ENCODE measurements at places on chromosomes 6 and 20. TPM values are rescaled to one million over a fixed set of nuclear protein-coding genes. Genes with fewer than 3 reads are reported as not detected.
A peak's percentile ranks its signal among the peaks of the same experiment; 100 is the strongest.

DNA sequence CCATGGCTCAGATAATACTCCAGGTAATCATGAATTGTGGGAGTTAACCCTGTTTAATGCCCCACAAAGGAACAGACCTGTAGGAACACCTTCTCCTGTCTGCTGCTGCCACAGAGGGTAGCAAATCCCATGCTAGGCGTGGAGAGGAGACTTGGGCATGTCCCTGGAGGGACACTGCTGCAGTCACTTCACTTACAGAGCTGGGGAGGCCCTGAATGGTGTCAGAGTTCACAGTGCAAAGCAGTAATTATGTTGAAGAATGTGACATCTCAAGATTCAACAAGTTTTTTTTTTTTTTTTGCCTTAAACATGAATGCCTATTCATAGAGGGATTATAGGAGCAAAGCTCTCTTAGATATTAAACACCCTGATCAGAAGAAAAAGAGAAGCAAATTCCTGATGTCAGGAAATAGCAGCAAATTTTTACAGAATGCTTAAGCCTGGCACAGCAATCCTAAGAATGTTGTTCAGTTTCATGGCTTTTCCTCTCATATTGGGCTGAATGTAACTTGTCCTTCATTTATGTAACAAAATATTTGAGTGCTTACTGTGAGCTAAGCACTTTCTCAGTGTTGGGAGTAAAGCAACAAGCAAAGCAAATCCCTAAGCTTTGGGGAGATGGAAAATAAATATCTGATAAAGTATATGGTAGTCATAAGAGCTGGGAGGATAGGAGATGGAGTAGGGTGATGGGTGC, 45.0 kb downstream of the CARMIL1 start:
- no peak overlapping the region for H3K27ac ChIP-seq
- H3K4me1 ChIP-seq, result peaks cover 1% of the 10 kb centered on the region
- H3K36me3 ChIP-seq, result no peaks in the 10 kb centered on the region

DNA sequence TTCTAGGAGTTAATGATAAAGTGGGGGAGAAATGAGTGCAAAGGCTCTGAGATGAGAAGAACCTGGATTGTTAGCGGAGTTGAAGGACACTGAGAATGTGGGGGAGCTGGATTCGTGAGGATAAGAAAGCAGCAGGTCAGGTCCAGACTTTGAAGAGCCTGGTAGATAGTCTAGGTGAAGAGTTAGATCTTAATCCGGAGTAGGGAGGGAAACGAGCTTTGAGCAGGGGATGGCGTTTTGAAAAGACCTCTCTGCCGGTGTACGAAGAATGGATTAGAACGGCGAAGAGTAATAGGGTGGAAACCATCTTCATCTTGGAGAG, 487 bp upstream of the PHF20 start:
- no peak for DNase-seq
- H3K27ac ChIP-seq, result peak overlapping the region; percentile 85
- no peaks in the 10 kb centered on the region for H3K27me3 ChIP-seq
- no peak overlapping the region for H3K4me3 ChIP-seq

- H3K27ac ChIP-seq, result no peak overlapping the region
- H3K4me1 ChIP-seq, result peaks cover 7% of the 10 kb centered on the region
- no peaks in the 10 kb centered on the region for H3K36me3 ChIP-seq
- no peak overlapping the region for H3K4me3 ChIP-seq
- no peak for DNase-seq
These were observed 25.1 kb upstream of the NFATC2 start for GRCh38 chr20:51567622-51568021.

GRCh38 chr20:63941282-63942081, 14.7 kb downstream of the UCKL1 start:
- no peaks in the 10 kb centered on the region for H3K36me3 ChIP-seq
- no peak overlapping the region for H3K27ac ChIP-seq
- DNase-seq, result no peak

DNA sequence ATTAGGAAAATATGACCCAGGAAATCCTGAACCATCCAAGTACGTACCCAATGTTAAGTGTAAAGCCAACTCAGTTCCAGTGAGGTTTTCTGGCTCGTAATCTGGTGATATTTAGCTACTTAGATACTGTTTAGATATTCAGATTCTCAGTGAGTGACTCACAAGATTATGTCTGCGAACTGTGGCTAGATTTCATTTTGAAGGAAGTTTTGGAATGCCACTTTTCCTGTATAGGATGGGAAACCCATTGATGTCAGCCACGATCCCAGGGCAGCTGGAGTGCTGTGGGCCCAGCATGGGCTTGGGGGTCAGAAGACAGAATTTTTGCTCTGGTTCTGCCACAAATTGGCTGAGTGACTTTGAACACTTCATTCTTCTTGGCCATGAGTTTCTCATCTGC, 76.3 kb downstream of the TMEM170B start:
- no peak for DNase-seq
- H3K27ac ChIP-seq, result no peak overlapping the region
- no peak overlapping the region for H3K4me3 ChIP-seq
- peaks cover 9% of the 10 kb centered on the region for H3K4me1 ChIP-seq

DNA sequence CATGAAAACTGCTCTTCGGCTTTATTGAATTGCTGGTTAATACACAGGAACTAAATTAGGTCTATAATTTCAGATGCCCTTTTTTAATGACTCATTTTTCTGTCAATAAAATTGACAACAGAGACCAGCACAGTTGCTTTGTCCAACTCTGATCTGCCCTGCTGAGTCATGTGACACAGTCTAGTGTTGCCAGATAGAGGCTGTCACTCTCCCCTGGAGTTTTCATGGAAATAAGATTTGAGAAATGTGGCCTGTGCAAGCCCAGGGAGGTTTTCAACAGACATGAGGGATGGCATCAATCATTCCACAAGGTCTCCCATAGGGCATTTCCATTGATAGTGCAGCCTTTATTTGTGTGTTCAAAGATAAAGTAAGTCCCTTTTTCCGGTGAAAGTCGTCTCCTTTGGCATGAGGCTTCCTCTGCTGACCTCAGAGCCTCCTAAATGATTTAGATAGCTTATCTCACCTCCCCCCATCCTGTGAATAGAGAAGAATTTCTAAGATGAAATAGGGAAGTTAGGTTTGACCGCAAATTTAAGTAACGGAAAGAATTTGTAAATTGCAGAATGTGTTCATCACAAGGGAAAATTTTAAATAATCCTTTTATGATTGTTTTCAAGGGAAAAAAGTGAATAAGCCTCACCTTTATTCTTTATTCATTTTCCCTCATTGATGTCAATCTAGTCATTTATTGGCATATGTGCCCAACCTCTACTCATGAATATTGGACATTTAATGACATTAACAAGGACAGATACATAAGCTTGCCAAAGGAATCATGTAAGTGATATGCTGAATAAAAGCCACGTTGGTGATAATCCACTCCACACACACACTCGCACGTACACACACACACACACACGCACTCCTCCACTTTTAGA, 277.7 kb downstream of the ADGB start:
- no peak for DNase-seq
- H3K27me3 ChIP-seq, result no peaks in the 10 kb centered on the region
- no peak overlapping the region for H3K4me3 ChIP-seq
- no peaks in the 10 kb centered on the region for H3K36me3 ChIP-seq
- no peaks in the 10 kb centered on the region for H3K4me1 ChIP-seq

DNA sequence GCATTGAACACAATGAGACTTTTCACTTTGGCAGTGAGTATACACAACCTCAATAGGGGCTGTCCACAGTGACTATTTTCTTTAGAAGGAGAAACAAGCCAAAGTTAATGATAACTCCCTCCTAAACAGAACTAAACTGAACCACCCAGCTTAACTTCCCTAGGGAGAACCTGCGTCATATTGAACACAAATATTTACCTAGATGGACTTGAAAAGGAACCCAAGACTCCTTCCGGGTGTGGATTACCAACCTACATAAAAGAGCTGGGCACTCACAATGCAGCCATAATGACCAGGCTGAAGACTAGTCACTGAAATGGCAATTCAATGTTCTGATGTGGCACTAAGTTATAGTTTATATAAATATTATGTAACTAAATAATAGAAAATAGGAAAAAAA, 160.6 kb downstream of the IBTK start:
- no peak overlapping the region for H3K4me3 ChIP-seq
- no peaks in the 10 kb centered on the region for H3K36me3 ChIP-seq
- no peak overlapping the region for H3K27ac ChIP-seq
- DNase-seq, result no peak
- H3K4me1 ChIP-seq, result no peaks in the 10 kb centered on the region
- H3K27me3 ChIP-seq, result no peaks in the 10 kb centered on the region

DNA sequence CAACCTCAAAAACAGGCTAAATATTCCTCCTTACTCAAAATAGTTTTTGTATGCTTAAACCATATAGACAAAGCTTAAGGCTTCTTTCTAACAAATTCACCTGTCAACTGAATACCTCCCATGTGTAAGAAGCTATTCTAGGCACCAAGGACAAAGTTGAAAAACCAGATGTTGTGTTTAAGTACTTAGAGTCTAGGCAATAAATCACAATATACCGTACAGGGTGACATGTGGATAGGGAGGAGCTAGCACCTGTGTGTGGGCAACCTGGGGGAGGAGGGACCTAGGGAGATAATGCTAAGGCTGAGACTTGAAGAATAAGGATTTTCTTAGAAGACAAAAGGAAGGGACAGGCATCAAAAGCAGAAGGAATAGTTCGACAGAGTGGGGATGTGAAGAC, 123.5 kb downstream of the LMBRD1 start:
- H3K36me3 ChIP-seq, result no peaks in the 10 kb centered on the region
- no peaks in the 10 kb centered on the region for H3K27me3 ChIP-seq
- H3K4me3 ChIP-seq, result no peak overlapping the region
- no peak overlapping the region for H3K27ac ChIP-seq
- no peak for DNase-seq

- no peak overlapping the region for H3K27ac ChIP-seq
- no peak for DNase-seq
- no peaks in the 10 kb centered on the region for H3K4me1 ChIP-seq
- H3K27me3 ChIP-seq, result no peaks in the 10 kb centered on the region
These were observed 46.4 kb downstream of the SASH1 start for GRCh38 chr6:148389086-148389485.

- no peaks in the 10 kb centered on the region for H3K36me3 ChIP-seq
- H3K4me3 ChIP-seq, result no peak overlapping the region
- H3K27ac ChIP-seq, result no peak overlapping the region
- DNase-seq, result no peak
- H3K27me3 ChIP-seq, result no peaks in the 10 kb centered on the region
These were observed 130.0 kb downstream of the TSHZ2 start for GRCh38 chr20:53101992-53102760.

GRCh38 chr20:53079261-53079691, 107.1 kb downstream of the TSHZ2 start:
- H3K36me3 ChIP-seq, result no peaks in the 10 kb centered on the region
- no peak for DNase-seq
- no peak overlapping the region for H3K27ac ChIP-seq
- no peak overlapping the region for H3K4me3 ChIP-seq

DNA sequence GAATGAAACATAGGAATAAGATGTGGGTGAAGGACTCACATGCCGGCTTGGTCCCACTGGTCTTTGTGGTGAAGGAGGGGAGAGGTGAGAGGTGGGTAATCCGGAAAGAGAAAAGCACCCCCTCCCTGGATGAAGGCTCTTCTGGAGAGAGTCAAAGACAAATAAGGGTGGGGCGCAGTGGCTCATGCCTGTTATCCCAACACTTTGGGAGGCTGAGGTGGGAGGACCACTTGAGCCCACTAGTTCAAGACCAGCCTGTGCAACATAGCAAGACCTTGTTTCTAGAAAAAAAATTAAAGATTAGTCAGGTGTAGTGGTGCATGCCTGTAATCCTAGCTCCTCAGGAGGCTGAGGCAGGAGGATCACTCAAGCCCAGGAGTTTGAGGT, 3.1 kb downstream of the LTB start:
- no peaks in the 10 kb centered on the region for H3K36me3 ChIP-seq
- no peak for DNase-seq
- H3K4me1 ChIP-seq, result peaks cover 5% of the 10 kb centered on the region
- H3K27me3 ChIP-seq, result no peaks in the 10 kb centered on the region
- H3K4me3 ChIP-seq, result no peak overlapping the region
- no peak overlapping the region for H3K27ac ChIP-seq

- no peaks in the 10 kb centered on the region for H3K4me1 ChIP-seq
- H3K4me3 ChIP-seq, result no peak overlapping the region
- no peaks in the 10 kb centered on the region for H3K27me3 ChIP-seq
- no peak overlapping the region for H3K27ac ChIP-seq
- DNase-seq, result no peak
These were observed 68.3 kb downstream of the PKHD1 start for GRCh38 chr6:52019092-52019491.

- H3K27ac ChIP-seq, result no peak overlapping the region
- H3K27me3 ChIP-seq, result no peaks in the 10 kb centered on the region
- no peak overlapping the region for H3K4me3 ChIP-seq
- DNase-seq, result no peak
These were observed 189.6 kb downstream of the MYLK4 start for GRCh38 chr6:2560917-2561698.

- H3K27me3 ChIP-seq, result no peaks in the 10 kb centered on the region
- H3K4me3 ChIP-seq, result no peak overlapping the region
- no peaks in the 10 kb centered on the region for H3K36me3 ChIP-seq
- H3K27ac ChIP-seq, result no peak overlapping the region
These were observed 47.5 kb downstream of the OPRM1 start for GRCh38 chr6:154086510-154086909.

DNA sequence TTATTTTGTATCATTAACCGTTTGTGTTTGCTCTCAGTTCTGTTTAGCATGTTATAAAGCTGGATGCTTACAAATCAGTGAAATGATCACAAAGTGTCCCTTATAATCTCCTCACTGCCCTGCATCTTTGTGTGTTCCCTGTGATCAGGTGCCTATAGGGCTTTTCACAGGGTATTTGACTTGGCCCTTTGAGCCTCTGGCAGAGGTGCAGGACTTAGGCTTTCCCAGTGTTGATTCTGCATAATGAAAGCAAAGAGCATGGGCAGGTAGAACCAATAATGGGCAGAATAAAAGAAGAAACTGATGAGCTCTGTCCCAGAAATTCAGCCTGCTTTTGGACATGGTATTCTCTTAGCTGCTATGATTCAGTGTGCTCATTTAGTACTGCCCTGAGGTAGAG, 16.9 kb upstream of the PBOV1 start:
- DNase-seq, result no peak
- H3K27ac ChIP-seq, result no peak overlapping the region
- H3K4me3 ChIP-seq, result no peak overlapping the region
- no peaks in the 10 kb centered on the region for H3K36me3 ChIP-seq
- H3K27me3 ChIP-seq, result no peaks in the 10 kb centered on the region
- no peaks in the 10 kb centered on the region for H3K4me1 ChIP-seq

- H3K27ac ChIP-seq, result no peak overlapping the region
- H3K4me3 ChIP-seq, result no peak overlapping the region
- H3K36me3 ChIP-seq, result no peaks in the 10 kb centered on the region
- H3K27me3 ChIP-seq, result no peaks in the 10 kb centered on the region
- no peak for DNase-seq
These were observed 296.5 kb upstream of the SLC35B3 start for GRCh38 chr6:8731874-8732273.

GRCh38 chr6:45076217-45076930, 251.8 kb upstream of the RUNX2 start:
- H3K36me3 ChIP-seq, result no peaks in the 10 kb centered on the region
- no peak overlapping the region for H3K4me3 ChIP-seq
- no peak overlapping the region for H3K27ac ChIP-seq
- no peak for DNase-seq

OR2H2 gene
- total RNA-seq, result not detected

MYLK2 gene
- not detected for total RNA-seq

TPBG gene
- 34.7 TPM for total RNA-seq

C6orf132 gene
- total RNA-seq, result 2.5 TPM

GINM1 gene
- 75.2 TPM for total RNA-seq

Data from ovary (tissue), 10 donors.